Pancreas (tissue), 10 donors: ENCODE measurements at places on chromosomes 3 and 15.
A peak's percentile ranks its signal among the peaks of the same experiment; 100 is the strongest.

DNA sequence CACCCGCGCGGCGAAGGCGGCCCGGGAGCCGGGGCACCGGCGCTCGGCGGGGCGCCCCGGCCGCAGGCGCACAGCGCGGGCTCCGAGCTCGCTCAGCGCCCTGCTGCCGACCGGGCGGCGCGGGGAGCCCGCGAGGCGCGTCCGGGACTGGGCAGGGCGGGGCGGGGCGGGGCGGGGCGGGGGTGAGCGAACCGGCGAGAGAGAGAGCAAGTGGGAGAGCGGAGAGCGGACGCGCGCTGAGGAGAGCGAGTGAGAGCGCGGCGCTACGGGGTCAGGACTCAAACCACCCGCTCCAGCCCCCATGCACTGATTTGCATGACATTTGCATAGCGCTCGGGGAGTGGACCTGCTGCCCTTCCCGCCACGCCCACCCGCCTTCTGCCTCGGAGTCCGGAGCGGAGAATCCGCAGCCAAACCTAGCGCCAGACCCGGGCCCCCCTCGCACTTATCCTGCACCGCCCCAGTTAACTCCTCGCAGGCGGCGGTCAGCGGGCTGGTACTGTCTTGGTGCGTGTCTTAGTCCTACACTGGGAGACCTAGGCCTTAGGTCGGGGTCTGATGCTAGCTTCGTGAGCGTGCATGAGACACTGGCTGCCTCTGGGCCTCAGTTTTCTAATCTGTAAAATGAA is at the start of gene MYLK:
MYLK (minus strand) TSS at position 130 of the 629 bp plus-strand sequence. CDS start 90,491 bp downstream, outside the sequence.
- DNase-seq = peak; percentile 71

DNA sequence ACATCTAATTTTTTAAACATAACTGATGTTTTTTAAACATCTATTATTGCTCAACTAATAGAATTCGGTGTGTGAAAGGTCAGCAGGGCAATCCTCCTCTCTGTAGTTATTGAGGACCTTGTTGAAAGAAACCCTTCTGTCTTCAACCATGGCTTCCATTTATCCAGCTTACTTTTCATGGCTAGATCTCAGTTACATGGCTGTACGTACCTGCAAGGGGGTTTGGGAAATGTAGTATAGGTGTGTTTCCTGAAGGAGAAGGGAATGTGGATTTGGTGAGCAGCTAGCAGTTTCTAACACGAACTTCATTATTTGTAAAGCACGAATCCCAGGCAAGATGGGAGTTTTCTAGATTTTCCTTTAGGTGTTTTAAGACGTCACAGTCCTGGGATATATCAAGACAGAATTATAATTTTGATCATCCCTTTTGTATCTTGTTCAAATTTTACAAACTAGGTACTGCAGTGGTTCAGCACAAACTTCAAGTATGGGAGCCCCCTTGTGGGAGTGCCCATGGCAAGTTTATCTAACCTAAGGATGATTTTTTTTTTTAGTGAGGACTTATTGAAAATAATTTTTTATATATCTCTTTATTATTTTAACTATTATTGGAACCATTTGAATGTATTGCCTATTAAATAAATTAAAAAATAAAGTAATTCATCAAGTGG is 41.6 kb downstream of the FBXL2 start:
- DNase-seq = no peak

- no peak for DNase-seq
These were observed 39.8 kb downstream of the FOXB1 start for GRCh38 chr15:60043744-60044435.

GRCh38 chr15:66472176-66472999 is 25.2 kb downstream of the SNAPC5 start:
- no peak for DNase-seq

DNA sequence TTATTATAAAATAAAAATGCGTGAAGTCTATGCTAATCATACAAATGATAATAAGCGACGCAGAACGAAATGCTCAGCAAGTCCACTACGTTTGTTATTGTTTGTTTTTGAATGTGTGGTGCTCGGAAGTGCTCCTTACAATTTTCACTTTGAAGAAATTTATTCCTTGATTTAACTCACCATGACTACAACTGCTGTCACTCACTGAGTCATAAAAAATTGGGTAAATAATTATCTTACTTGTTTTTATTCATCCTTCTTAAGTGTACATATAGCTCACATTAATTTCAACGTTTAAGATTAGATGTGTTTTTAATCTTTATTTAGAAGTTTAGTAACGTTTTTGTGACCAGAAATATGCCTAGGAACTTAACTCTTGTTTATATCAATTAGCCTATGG is 66.7 kb upstream of the NANOGP8 start:
- DNase-seq = no peak

GRCh38 chr3:76307556-76307955 is 522.2 kb upstream of the ZNF717 start:
- no peak for DNase-seq

DNA sequence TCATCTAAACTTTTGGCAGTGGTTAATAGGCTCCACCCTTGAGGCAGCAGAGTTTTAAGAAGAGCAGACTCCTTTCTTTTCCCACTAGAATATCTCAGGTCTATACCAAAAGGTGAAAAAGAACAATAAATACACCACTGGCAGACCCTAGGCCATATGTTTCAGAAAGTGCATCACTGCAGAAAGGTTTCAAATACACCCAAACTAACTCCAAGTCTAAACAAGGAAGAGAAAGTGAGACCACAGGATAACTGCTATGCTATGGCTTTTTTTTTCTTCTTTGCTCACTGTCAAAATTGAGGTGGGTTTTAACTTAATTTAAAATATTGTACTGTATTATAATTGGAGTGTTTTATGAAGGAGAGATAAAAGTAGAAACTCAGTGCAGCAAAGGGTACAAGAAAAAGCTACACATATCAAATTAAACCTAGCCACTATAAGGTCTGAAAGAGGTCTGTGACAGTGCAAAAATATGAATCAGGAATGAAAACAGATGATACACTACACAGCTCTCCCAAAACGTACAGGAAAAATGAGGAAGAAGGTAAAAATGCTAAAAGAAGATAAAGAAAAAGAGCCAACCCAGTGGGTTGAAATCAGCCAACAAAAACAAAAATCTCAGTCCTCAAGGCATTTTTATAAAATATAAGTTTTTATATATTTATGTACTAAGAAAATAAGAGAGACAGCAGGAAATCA is 8.4 kb downstream of the SNX4 start:
- no peak for DNase-seq

DNA sequence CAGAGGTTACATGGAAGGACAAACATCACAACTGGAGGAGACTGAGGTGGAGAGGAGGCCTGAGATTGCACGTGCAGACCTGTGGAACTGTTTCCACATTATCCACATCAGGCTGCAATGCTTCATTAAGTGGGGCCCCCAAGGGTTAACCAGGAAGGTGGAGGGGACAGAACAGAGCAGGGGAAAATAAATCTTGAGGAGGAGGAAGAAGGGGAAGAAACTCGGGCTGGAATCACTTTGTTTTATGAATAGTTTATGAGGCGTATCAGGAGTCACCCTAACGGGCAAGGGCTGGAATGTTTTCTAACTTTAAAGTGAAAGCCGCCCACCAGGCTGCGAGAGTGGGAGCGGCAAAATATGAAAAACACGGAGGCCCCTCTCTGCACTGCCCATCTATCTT is 154.9 kb downstream of the WNT5A start:
- DNase-seq = no peak

- no peak for DNase-seq
These were observed 14.1 kb downstream of the PTPN23 start for GRCh38 chr3:47394881-47395280.

DNA sequence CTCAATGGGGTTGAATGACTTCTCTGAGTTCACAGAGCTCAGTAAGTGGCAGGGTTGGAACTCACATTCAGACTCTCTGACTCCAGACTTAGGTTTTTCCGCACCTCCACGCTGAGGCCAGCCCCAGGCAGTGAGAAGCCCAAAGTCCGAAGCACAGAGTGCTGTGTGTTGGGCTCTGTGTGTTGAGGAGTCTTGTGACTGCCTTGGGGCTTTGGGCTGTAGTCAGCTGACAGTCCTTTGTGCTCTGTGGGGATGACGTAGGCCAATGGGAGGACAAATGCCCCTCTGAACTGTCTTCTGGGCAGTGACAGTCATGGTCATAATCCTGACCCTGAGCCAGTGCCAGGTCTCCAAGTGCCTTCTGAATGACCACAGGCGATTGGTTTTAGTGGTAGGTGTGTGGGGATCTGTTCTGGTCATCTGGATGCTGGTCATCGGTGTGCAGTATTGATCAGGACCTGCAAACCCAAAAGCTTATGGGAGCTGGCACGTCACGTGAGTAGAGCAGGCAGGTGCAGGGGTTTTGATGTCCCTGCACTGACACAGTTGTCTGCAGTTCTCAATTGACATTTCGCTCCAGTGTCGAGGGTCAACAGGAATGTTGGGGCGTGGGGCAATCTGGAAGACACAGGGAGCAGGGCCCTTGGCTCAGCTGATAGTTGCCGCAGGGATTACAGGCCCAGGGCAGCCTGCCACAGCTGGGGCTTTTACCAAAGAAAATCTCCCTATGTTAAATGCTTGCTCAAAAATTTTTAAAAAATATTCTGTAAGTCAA is 45.3 kb downstream of the CAPN3 start:
- no peak for DNase-seq

GRCh38 chr3:138186803-138187295 is 252 bp upstream of the ARMC8 start:
- DNase-seq = peak; percentile 92

GRCh38 chr15:60916679-60917460 is 312.2 kb downstream of the RORA start:
- peak; percentile 79 for DNase-seq

DNA sequence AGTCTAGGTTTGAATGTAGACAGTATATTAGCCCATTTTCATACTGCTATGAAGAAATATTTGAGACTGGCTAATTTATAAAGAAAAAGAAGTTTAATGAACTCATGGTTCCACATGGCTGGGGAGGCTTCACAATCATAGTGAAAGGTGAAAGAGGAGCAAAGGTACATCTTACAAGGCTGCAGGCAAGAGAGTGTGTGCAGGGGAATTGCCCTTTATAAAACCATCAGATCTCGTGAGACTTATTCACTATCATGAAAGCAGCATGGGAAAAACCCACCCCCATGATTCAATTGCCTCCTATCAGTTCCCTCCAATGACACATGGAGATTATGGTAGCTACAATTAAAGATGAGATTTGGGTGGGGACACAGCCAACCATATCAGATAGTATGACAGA is 440.1 kb upstream of the ARHGEF26 start:
- DNase-seq = no peak

DNA sequence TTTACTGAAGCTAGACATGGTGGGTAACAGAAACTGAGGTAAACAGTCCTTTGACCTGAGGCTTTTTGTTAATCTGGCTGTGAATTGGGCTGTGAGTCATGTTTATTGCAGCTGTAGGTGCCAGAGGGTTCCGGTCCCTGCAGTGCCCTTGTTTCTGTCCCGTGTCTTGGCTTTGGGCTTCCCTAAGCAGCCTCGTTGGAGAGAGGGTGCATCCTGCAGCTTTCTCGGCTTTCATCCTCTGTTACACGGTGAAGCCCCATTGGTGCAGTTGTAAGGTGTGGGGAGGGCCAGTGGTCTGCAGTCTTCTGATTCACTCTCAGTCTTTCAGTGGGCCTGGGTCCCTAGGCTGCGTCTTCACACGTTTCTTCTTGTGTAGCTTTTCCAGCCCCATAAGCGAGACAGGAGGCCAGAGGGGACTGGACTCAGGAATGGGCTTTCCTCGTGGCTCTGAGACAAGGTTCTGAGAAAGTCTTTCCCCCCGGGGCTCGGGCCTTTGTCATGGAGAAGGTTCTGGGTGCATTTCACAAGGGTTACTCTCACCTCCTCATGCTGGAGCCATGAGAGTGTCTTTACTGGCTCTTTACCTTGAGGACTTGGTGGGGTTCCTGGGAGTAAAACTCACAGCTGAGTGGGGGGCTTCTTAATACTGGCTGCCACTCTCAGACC is 33.1 kb downstream of the ASB7 start:
- DNase-seq = no peak

- no peak for DNase-seq
These were observed 920.9 kb downstream of the TUSC7 start for GRCh38 chr3:117630469-117630868.

GRCh38 chr15:28106294-28107110 is 7.4 kb upstream of the OCA2 start:
- peak; percentile 9 for DNase-seq

DNA sequence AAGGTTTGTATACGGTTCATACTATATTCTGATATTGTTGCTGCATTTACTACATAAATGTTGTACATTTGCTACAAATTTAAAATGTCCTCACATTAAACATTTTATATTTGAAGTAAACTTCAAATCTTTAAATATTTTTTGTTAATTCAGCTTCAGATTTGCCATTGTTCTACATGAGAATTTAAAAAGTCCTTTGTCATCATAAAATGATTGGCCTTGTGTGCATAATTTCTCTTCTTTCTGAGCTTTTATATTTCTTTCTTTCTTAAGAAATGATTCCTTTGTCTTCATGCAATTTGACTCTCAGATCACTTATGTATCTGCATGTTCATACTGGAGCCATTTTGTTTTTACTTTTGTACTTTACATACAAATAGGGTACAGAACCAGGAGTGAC is 28.0 kb downstream of the DNAJC19 start:
- DNase-seq = no peak

DNA sequence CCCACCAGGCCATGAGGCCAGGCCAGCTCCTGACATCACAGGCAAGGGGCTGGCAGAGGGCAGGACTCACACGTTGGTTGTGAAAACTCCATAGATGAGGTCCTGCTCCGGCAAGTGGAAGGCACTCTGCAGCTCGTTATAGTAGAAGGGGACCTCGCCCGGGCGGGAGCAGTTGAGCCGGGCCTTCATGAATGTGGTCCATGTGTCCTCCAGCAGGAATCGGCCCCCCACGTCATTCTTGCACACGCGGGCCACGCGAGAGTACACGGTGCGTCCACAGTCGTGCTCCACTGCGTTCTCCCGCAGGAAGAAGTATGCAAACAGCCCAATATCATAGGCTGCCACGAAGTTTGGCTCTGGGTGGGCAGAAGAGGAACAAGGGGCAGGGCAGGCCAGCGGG is 101.2 kb downstream of the SEMA5B start:
- no peak for DNase-seq

DNA sequence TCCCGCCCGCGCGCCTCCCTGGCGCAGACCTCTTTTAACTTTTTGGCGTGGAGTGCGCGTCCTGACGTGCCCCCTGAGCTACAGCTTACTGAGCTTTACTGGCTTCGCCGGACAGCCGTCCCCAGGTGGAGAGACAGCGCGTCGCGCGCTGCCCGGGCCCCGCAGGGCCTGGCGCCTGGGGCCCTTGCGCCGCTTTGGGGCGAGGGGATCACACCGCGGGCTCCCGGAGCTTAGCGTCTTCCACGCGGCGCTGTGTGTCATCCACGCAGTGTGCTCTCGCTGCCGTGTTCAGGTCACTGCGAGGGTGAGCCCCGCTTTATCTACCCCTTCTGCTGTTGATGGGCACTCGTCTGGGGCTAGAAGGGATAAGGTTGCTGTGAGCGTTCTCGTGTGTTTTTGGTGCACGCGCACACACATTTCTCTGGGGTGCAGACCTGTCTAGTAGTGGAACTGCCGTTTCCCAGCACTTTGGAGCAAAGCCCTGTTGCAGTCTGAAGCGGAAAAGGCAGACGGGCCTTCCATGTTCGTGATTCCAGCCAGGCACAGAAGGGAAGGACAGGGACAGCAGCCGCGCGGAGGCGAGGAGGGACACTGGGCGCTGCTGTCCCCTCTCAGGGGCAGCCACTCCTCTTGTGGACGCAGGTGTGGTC is 33.1 kb upstream of the ALDH1L1 start:
- no peak for DNase-seq

- DNase-seq = no peak
These were observed 13.9 kb downstream of the CLSTN2 start for GRCh38 chr3:139948898-139949297.

GRCh38 chr3:48952510-48953118 is 34.0 kb downstream of the ARIH2 start:
- DNase-seq = no peak

- DNase-seq = no peak
These were observed 23.3 kb upstream of the PLCL2 start for GRCh38 chr3:16861432-16861831.

GRCh38 chr3:115397433-115397832 is 225.9 kb upstream of the GAP43 start:
- DNase-seq = no peak
